T-helper 17 cell (primary cell): ENCODE measurements at places on chromosomes 6 and 20.

- no peak for DNase-seq
These were observed 190.0 kb downstream of the C6orf118 start for GRCh38 chr6:165119231-165120020.

DNA sequence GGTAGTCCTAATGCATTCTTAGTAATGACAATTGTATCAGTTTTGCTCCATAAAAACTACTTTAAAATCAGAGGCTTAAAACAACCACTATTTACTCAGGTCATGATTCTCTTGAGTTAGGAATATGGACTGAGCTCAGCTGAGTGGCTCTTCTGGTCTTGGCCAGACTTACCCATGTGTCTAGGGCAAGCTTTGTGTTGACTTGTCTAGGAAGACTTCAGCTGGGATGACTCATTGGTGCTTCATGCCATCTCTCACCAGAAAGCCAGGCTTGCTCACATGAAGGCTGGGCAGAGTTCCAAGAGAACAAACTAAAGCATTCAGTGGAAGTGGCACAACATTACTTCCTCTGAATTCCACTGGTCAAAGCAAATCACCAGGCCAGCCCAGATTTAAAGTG lies 155.3 kb downstream of the DHX35 start:
- DNase-seq, result no peak

GRCh38 chr6:121492536-121492935 lies 57.1 kb downstream of the GJA1 start:
- DNase-seq, result no peak

DNA sequence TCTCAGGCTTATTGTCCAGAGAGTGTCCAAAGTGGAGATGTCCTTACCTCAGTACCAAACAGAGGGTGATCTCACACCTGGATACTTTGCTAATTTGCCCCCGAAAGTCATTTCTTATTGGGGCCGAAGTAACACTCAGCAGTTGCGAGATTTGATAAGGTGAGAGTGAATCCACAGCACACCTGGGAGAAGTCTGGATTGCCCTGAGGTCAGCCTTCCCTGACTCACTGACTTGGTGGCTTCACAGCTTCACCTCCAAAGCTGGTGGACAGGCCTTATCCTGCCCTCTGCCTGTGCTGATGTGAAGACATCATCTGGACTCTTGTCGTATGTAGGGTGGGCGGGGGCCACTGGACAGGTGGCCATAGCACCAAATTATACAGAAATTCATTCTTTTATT lies 101.9 kb upstream of the ARMC2 start:
- no peak for DNase-seq

GRCh38 chr6:119036081-119036480 lies 42.4 kb downstream of the FAM184A start:
- no peak for DNase-seq

DNA sequence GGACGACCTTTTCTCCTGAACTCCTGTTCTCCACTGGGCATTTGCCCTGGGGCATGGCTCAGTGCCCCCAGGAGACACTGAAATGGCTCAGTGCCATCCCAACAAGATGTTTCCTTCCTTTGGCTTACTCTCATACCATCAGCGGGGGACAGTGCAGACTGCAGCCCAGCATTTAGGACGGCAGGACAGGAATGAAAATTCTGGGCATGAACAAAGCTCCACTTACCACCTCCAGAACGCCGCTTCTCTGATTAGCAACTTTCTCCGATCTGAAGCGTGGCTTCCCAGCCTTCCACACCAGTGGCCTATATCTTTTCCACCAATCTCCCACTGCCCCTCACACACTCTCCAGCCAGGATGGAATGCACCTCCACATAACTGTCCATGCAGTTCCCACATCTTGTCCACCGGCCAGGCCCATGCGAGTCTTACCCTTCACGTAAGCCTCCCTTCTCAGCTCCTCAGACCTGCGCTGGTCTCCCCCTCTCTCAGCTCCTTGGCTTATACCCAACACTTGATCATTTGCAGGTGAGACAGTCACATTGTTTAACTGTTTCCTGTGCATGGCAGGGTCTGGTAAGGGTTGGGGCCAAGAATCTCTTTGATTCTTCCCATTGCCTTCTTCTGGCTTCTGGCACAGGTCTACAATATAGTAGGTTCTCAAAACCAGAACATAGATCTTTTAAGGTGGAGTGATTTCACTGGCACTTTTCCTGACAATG lies 114.5 kb downstream of the FYN start:
- DNase-seq, result no peak

DNA sequence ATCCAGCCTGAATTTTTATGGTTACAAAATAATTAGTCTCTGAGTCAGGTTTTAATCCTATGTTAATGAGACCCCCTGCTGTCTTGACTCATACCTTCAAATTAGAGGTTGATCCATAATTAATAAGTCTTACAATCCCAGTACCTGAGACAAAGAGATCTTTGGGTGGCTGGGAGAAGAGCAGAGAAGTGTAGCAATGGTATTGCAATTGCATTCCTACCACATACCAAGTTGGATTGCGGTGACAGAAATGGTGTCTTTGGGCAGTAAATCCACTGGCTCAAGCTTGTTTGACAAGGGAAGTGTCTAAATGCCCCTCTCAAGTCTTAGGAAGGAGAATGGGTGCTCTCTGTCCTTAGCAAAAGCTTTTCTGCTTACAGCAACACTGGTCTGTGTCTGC lies 150.4 kb downstream of the BTBD3 start:
- no peak for DNase-seq

DNA sequence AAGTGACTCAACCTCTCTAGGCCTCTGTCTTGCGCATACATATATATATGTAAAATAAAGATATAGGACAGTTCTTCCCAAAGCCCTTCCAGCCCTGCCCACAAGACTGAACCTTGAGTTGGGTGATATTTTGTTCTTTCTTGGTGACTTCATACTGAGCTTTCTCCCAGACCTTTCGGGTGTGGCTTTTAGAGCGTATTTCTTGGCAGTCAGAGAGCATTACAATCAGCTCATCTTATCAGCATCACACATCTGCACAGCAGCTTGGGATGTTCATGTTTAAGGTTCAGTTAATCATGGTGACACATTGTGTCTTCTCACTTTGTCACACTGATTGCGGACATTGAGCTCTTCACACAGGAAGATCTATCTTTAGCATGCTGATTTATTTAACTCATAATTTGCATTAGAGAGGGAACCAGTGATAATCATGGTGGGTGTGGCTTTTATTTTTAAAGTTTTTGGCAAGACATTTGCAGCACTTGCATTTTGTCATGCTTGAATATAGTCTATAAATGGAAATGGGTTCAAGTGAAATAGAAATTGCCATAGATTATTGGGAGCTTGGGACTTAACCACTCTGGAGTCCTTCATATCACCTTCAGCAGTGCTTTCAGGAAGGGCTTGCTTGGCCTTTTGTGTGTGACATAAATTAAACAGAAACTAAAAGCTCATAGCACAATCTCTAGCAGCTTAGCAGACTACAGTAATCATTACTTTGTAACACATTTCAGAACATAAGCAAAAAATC lies 8.3 kb downstream of the KIF3B start:
- no peak for DNase-seq

GRCh38 chr6:35321091-35321490 lies 21.3 kb upstream of the PPARD start:
- no peak for DNase-seq

DNA sequence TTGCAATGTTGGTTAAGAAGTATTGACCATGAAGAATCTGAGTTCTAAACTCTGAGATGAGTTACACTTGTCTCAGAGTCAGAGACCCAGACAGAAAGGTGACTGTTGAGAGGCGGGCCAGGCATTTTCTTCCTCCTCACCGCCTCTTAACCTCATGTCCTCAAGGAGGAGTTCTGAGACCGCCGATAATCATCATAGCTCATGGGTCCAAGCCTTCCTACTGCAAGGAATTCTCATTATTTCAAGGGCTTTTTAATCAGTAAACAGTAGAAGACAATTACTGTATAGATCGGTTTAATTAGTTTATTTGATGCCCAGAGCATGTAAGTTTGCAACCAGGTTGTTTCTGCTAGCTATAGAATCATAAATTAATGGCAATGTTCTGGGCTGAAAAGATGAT lies 382.4 kb upstream of the MMS22L start:
- no peak for DNase-seq

DNA sequence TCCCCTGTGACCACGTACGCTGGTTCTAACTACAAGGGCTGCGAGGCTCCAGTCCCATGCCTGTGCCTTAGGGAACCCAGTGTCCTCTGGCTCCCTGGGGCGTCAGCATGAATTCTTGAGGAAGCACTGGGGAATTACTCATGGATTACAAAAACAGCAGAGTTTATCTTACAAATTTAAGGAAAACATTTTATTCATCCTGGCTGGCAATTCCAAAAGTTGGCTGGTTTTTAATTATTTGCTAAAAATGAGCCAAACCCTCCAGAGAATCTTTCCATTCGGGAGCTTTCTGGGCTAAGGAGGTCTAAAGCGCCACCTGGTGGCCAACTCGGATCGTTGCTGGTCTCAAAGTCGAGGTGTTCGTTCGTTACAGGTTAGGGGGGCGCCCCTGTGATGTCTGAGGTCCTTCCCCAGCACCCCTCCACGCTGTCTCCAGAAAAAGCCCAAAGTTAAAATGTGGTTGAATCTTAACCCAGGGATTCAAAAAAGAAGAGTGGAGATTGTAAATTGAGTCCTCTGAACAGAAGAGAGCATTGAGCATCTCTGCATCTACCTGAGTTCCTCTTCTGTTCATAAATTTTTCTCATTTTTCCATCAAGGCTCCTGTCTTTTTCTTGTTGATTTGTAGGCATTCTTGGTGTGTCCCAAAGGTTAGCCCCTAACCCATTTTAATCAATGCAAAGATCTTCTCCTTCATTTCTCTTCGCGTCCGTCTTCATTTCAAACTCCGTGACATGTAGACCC lies 99.4 kb downstream of the BFSP1 start:
- no peak for DNase-seq

DNA sequence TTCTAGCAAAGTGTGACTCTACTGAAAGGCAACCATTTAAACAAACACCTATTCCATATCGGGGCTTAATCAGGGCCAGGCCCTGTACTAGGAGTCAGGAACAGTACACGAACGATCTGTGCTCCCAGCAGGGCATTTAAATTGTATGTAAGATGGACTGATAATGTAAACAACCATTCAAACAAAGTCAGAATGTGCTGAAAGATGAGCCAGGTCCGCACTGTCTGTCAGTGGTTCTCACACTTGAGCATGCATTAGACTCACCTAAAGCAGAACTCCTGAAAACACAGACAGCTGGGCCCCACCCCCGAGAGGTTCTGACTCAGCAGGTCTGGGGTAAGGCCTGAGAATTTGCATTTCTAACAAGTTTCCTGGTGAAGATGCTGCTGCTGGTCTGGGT lies 81.6 kb downstream of the PXDC1 start:
- DNase-seq, result no peak

- no peak for DNase-seq
These were observed 160.3 kb downstream of the PREX1 start for GRCh38 chr20:48667481-48667880.

GRCh38 chr6:79134699-79135474 lies 56.8 kb upstream of the PHIP start:
- no peak for DNase-seq

GRCh38 chr6:133501675-133502270 lies 260.6 kb downstream of the EYA4 start:
- no peak for DNase-seq

DNA sequence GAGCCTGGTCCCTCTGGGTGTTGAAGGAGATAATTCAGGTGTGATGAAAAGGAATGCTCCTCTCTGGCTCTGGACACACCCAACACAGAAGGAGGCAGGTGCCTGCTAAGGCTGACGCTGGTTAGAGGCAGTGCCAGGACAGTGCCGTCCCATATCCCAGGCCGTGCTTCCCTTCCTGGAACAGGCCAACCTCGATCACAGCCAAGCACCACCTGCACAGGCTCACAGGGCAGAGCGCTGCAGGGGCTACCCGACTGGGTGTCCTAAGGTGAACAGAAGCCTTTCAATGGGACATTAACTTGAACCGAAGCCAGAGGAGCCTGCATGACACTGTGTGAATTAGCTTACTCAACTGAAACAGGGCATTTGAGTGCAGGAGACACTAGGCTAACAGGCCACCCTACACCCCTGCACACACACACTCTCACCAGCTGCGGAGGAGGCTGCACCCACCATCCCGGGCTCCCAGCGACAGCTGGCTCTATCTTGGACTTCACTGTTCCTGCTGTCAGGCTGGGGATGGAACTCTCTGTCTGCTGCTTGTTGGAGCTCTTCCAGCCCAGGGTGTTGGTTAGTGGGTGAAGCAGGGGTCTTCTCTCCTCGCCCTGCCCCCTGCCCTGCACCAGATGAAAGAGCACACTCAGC lies 347.2 kb downstream of the TAF4 start:
- DNase-seq, result no peak

- no peak for DNase-seq
These were observed 209.5 kb downstream of the FNDC1 start for GRCh38 chr6:159378411-159379328.

- no peak for DNase-seq
These were observed 11.1 kb upstream of the CD40 start for GRCh38 chr20:46107061-46107460.

GRCh38 chr20:11651138-11651537 lies 266.6 kb upstream of the BTBD3 start:
- DNase-seq, result no peak

- no peak for DNase-seq
These were observed 5.4 kb upstream of the MYMX start for GRCh38 chr6:44211284-44211683.

DNA sequence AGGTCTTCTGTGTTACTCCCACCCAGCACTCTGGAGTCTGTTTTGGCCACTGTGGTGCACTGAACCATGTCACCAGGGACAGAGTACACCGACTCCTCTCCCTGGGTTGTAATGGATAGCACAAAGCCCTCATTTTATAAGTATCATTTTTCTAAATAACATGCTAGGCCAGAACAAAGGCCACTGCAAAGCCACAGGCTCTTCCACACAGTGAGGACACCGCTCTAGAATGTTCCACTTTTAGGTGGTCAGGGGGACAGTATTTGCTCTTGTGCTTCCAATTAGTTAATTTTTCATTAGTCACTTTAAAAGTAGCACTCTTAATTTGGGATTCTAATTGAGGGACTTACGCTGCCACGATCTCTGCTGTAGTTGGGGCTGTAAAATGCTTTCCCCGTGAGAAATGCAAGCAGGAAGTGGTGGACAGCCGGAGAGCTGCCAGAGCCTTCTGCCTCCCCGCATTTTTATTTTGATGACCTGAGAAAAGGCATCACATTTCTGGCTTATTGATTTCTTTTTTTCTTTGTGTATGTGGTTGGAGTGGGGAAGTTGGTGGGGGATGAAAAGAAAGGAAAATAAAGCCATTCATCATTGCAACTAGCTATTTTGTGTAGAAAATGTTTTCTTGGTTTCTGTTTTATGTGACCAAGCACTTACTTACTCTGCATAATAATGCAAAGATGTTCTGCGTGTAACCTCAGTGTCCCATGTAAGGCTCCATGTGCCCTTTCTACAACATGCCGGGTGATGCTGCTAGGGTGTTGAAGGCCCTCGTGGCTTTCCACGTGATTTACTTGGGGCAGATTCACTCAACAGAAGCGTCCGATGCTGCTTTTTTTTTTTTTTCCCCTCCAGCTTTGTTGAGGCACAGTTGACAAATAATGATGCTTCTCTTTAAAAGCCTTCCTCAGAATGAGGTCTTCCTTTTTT lies 195.9 kb downstream of the SASH1 start:
- DNase-seq, result no peak
